Right renal pelvis (tissue), 4 donors: ENCODE measurements at places on chromosomes 3 and 15.

GRCh38 chr3:53834429-53835095 lies 11.7 kb downstream of the CHDH start:
- DNase-seq: no peak

GRCh38 chr15:40133544-40133943 lies 24.9 kb upstream of the BMF start:
- no peak for DNase-seq

- DNase-seq: no peak
These were observed 6.3 kb downstream of the RBM15B start for GRCh38 chr3:51397392-51397791.

DNA sequence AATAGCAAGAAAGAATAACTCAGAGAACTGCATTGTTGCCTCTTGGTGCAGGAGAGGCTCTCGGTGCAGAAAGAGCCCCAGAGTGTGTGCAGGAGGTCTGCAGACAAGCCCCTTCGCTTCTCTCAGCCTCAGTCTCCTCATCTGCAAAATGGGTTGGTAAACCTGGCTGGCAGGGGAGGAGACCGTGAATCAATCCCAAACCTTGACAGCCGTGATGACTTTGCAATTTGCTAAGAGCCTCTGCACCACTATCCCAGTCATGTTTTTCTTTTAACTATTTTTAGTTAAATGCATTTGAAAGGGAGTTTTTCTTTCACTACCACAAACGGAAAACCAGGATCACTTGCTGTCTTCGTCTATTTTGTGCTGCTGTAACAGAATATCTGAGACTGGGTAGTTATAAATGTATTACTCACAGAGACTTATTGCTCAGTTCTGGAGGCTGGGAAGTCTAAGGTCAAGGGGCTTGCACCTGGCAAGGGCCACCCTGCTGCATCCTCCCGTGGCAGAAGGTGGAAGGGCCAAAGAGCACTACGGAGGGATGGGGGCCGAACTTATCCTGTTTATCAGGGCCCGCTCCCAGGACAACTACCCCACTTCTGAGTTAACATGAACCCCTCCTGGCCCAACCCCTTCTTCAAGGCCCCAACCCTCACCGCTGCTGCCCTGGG lies 14.2 kb upstream of the IQSEC1 start:
- no peak for DNase-seq
